Activated CD8-positive, alpha-beta T cell treated with anti-CD3 and anti-CD28 coated beads for 36 hours (primary cell): ENCODE measurements at places on chromosomes 6 and 20. TPM values are rescaled to one million over a fixed set of nuclear protein-coding genes. Genes with fewer than 3 reads are reported as not detected.

The FAM209B gene
- total RNA-seq = 1.0 TPM

The HLA-DRA gene
- total RNA-seq = 8.6 TPM

The CASS4 gene
- total RNA-seq = 3.5 TPM

The EBF4 gene
- 1.1 TPM for total RNA-seq
